Activated CD4-positive, alpha-beta memory T cell treated with anti-CD3 and anti-CD28 coated beads for 36 hours (primary cell): ENCODE measurements at places on chromosomes 3 and 15. TPM values are rescaled to one million over a fixed set of nuclear protein-coding genes. Genes with fewer than 3 reads are reported as not detected.
A peak's percentile ranks its signal among the peaks of the same experiment; 100 is the strongest.

GRCh38 chr3:124601190-124601589, 129.1 kb upstream of the UMPS start:
- H3K4me1 ChIP-seq = no peaks in the 10 kb centered on the region
- H3K27ac ChIP-seq = no peak overlapping the region
- DNase-seq = no peak
- H3K27me3 ChIP-seq = no peaks in the 10 kb centered on the region

MIX23 gene
- 87.8 TPM for total RNA-seq

GRCh38 chr3:67384760-67385397, 269.5 kb downstream of the SUCLG2 start:
- peak; percentile 61 for DNase-seq
- H3K36me3 ChIP-seq = peaks cover 27% of the 10 kb centered on the region
- no peak overlapping the region for H3K4me3 ChIP-seq
- peaks cover 20% of the 10 kb centered on the region for H3K4me1 ChIP-seq
- H3K27me3 ChIP-seq = no peaks in the 10 kb centered on the region

DNA sequence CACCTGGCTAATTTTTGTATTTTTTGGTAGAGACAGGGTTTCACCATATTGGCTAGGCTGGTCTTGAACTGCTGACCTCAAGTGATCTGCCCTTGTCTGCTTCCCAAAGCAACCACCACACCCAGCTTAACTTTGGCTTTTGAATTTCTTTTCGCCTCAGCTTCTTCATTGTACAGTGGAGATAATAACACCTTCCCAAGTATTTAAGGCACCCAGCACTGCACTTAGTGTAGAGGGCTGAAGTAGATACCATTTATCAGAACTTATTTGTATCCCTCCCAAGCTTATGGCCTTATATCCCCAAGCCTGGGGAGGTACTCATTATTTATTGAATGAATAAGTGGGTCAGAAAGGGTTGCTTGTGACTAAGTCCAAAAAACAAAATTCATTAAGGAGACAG, 2.3 kb downstream of the SQOR start:
- peaks cover 62% of the 10 kb centered on the region for H3K4me1 ChIP-seq
- DNase-seq = no peak
- peak overlapping the region; percentile 74 for H3K4me3 ChIP-seq
- H3K36me3 ChIP-seq = peaks cover 41% of the 10 kb centered on the region

CEP19 gene
- 6.6 TPM for total RNA-seq

- peaks cover 2% of the 10 kb centered on the region for H3K4me1 ChIP-seq
- H3K36me3 ChIP-seq = no peaks in the 10 kb centered on the region
- H3K4me3 ChIP-seq = no peak overlapping the region
These were observed 20.7 kb upstream of the SLC25A26 start for GRCh38 chr3:66200147-66200546.

DNA sequence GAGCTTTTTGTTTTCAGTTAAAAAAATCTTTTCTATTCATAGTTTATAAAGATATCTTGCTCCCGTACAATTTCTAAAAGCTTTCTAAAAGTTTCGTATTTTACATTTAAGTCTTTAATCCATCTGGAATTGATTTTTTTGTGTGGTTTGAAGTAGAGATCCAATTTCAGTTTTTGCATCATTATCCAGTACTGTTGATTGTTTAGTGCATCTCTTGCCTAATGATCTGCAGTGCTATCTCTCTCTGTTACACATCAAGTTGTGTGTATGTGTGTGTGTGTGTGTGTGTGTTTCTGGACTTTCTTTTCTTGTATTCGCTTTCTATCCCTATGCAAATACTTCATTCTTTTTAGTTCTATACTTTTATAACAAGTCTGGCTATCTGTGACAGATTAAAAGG, 605.8 kb upstream of the DPPA4 start:
- no peak overlapping the region for H3K27ac ChIP-seq
- H3K4me1 ChIP-seq = no peaks in the 10 kb centered on the region
- no peak overlapping the region for H3K4me3 ChIP-seq
- no peaks in the 10 kb centered on the region for H3K27me3 ChIP-seq
- no peaks in the 10 kb centered on the region for H3K36me3 ChIP-seq

- H3K4me1 ChIP-seq = no peaks in the 10 kb centered on the region
- no peaks in the 10 kb centered on the region for H3K36me3 ChIP-seq
- no peak overlapping the region for H3K4me3 ChIP-seq
These were observed 247.1 kb downstream of the KLF13 start for GRCh38 chr15:31573759-31574158.

DNA sequence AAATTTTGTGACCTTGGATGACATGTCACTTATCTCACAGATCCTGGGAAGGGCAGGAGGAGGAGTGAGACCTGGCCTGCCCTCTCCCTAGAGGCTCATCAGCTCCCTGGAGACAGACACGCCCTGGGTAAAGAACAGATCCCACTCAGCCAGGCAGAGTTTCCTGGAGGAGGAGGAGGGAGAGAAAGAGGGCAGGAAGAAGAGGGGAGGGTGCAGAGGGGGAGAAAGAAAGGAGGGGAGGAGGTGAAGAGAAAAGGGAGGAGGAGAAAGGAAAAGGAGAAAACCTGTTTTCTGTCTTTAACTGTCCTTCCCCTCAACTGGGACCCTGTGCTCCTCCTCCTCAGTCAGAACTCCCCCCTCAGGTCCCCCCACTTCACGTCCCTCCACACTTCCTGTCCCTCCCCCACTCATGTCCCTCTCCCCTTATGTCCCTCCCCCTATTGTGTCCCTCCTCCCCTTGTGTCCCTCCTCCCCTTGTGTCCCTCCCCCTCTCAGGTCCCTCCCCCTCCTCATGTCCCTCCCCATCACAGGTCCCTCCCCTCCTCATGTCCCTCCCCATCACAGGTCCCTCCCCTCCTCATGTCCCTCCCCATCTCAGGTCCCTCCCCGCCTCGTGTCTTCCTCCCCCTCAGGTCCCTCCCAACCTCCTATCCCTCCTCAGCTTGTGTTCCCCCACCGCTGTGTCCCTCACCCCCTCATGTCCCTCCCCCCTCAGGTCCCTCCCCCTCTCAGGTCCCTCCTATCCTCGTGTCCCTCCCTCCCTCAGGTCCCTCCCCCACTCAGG, 52.3 kb upstream of the CGNL1 start:
- no peak overlapping the region for H3K27ac ChIP-seq
- H3K27me3 ChIP-seq = peaks cover 2% of the 10 kb centered on the region
- no peaks in the 10 kb centered on the region for H3K4me1 ChIP-seq
- H3K4me3 ChIP-seq = no peak overlapping the region
- no peaks in the 10 kb centered on the region for H3K36me3 ChIP-seq

WDR93 gene
- not detected for total RNA-seq
